ENCODE measurements at places on chromosomes 3 and 15.

- DNase-seq: no peak
These were observed at the start of gene SOX2 for GRCh38 chr3:181711325-181712135. Gene SOX2 (plus strand): TSS chr3:181711925. CDS start chr3:181712361, 436 bp downstream.

- no peak for DNase-seq
These were observed 1.9 kb upstream of the CCDC9B start for GRCh38 chr15:40342416-40343320.

- no peak for DNase-seq
These were observed 263.3 kb downstream of the LPP start for GRCh38 chr3:188417271-188417696.

DNA sequence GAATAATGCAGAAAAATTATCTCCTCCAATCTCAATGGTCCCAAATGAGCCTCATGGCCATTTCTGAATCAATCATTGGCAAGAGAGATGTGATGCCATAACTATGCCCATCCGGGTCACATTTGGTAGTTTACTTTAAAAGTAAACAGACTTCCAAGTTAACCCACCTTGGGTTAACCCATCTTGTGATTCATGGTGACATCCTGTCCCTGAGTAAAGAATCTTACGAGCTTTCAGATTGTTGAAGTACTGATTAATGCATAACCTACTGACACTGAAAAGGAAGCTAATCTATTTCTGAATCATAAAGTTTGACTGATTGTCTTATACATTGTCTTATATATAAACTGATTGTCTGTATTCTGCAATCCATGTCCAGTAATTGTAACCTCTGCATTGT lies 467.2 kb upstream of the AGTR1 start:
- DNase-seq: no peak

DNA sequence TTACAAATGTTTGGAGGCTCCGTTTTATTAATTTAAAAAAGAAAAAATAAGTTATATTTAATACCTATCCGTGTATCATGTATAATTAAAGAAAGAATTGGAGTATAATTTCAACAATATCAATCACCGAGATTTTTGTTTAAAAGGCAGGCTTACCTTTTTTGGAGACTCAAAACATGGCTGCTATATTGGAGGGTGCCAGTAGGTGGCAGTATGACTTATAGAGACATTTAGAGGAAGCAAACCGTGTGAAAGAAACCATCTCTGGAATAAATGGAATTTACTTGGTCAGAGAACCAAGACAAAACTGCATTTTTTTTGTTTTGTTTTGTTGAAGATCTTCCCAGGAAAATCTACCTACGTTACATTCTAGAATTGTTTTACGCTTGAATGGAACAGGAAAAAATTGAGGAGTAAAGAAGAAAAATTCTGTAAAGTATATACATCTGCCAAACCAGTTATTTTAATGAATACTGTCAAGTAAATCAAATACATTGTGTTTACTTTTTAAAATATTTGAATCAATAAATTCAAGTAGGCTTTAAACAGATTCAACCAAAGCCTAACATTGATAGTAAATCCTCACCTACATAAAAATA lies 802.6 kb upstream of the ALCAM start:
- peak; percentile 31 for DNase-seq

DNA sequence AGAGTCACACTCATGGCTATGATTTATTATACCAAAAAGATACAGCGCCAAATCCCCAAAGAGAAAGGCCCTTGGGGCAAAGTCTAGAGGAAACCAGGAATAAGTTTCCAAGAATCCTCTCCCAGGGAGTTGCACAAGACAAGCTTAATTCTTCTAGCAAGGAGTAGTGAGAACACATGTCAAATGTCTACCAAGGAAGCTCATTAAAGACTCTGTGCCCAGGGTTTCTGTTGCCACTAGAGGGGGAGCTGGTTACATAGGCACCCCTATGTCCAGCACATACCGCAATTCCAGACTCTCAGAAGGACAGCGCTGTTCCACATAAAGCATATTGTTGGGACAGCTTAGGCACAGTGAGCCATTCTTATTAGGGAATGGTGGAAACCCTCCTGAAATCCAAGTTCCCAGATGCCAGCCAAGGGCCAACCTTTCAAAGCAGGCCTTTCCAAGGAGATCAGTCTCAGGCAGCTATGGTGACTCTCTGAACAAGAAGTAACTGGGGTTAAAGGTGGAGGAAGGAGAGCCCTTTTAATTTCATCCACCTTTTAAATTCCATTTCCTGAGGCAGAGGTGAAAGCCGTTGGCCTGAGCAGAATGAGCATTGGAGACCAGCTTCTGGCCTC lies 194.2 kb downstream of the UACA start:
- DNase-seq: no peak

GRCh38 chr3:165195640-165196576 lies at the start of gene SLITRK3:
Gene SLITRK3 (minus strand): TSS chr3:165196384. CDS start chr3:165190830, 5,554 bp downstream.
- DNase-seq: no peak

DNA sequence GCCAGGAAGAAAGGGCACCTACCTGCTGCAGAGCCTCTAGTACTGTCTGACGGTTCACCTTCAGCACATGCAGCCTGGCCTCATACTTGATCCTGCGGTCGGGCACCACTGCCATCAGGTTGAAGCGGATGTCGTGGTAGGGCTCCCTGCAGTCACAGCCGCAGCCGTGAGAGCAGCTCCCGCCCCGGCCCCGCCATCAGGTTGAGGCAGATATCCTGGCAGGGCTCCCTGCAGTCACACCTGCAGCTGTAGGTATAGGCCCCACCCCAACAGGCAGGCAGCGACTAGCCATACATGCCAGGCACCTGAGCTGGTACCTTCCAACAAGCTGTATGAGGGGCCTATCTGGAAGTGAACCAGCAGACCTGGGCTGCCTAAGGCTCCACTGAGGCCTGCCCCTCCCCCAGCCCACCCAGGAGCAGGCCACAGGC lies 38.7 kb downstream of the SEMA3G start:
- no peak for DNase-seq

DNA sequence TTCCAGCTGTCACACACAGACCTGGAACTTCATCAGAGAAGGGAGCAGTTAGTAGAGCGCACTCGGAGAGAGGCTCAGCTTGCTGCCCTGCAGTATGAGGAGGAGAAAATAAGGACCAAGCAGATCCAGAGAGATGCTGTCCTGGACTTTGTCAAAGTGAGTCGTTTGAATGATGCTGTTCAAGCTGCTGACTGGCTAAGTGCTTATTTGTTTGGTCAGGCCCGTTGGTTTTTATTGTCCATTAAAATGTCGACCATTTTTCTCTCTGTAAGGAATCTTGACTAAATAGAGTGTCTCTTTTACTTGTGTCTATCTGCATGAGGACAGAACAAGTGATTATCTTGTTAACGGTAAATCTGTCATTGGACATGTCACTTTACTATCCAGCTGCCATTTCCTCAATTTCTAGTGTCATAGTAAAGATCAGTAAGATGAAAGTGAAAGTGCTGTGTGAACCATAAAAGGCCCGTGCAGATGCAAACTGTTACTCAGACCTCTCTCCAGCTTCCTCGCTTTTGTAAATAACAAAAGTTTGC lies 56.9 kb downstream of the LRCH3 start:
- DNase-seq: no peak

- DNase-seq: no peak
These were observed 33.8 kb downstream of the RYR3 start for GRCh38 chr15:33344530-33344929.
